ENCODE measurements at places on chromosomes 1 and 21. TPM values are rescaled to one million over a fixed set of nuclear protein-coding genes. Genes with fewer than 3 reads are reported as not detected.

TMEM35B gene
- 41.7 TPM for total RNA-seq

CRTC2 gene
- total RNA-seq = 4.6 TPM

TRIM67 gene
- total RNA-seq = not detected

FCMR gene
- not detected for total RNA-seq

PRELP gene
- not detected for total RNA-seq

OLIG1 gene
- not detected for total RNA-seq

TMPRSS2 gene
- not detected for total RNA-seq

GBP4 gene
- total RNA-seq = 2.4 TPM

CHRNB2 gene
- total RNA-seq = not detected

SEC16B gene
- 0.22 TPM for total RNA-seq

WNT2B gene
- 0.44 TPM for total RNA-seq

KIAA1614 gene
- 1.5 TPM for total RNA-seq

OR14K1 gene
- not detected for total RNA-seq

DCAF6 gene
- 37.5 TPM for total RNA-seq

CELA3B gene
- not detected for total RNA-seq

PEX11B gene
- 24.8 TPM for total RNA-seq

ROR1 gene
- total RNA-seq = under 0.01 TPM
